ENCODE measurements at places on chromosomes 3 and 15.

DNA sequence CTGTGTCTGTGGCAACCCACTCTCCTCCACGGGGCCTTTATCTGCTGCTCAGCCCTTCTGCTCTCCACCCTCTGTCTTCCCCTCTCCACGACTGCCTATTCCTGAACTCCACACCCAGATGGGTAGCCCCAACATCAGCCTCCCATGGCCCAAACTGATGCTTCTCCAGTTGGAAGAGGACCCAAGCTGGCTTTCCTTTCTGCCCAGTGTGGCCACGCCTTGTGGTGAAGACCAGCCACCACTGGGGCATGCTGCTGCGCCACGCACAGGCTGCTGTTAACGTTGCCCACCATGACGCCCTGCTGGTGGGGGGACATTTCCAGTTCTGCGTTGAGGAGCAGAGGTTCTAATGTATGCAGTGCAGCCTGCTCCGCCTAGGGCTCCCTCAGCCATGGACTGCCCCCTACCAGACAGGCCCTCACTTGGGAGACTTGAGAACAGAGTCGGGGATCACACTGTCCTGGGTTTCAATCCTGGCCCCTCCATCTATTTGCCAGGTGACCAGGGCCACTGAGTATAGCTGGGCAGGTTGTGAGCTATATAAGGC, 26.9 kb downstream of the CFAP100 start:
- no peak for DNase-seq

DNA sequence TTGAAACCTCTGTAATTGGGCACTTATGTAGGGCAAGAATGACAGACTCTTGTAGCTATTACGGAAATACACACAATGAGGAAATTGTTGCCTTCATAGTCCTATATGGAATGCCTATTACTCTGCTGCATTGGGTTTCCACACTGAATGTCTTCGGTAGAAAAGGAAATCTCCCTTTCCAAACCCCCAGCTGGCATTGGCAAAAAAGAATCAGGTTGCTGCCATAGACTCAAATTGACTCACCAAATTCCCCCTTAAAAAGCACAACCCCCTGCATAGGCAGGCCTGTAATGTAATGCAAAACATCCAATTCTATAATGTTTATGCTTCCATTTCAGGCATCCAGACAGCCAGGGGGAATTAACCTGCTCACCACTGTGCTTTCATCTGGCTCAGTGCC, 44.8 kb upstream of the NTRK3 start:
- DNase-seq: no peak

GRCh38 chr3:172090035-172090434, 50.7 kb downstream of the FNDC3B start:
- DNase-seq: no peak

DNA sequence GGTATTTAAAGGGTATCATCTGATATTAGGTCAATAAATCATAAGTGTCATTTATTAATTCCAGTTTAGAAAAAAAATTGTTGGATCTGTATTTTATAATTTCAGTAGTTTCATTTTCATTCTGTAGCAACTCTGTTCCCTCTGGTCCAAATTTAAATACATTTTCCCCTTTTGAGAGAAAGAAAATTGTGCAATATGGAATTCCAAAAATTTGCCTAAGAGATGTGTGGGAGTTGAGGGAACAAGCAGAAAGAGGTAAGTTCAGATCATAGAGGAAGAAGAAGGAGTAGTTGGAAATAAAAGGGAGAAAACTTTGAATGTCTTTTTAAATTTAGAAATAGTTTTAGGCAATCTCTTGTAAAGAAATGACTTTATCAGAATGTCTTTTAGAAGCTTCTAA, 48.9 kb upstream of the MME start:
- DNase-seq: no peak

- no peak for DNase-seq
These were observed 8.2 kb upstream of the ZNF660 start for GRCh38 chr3:44576613-44577012.

DNA sequence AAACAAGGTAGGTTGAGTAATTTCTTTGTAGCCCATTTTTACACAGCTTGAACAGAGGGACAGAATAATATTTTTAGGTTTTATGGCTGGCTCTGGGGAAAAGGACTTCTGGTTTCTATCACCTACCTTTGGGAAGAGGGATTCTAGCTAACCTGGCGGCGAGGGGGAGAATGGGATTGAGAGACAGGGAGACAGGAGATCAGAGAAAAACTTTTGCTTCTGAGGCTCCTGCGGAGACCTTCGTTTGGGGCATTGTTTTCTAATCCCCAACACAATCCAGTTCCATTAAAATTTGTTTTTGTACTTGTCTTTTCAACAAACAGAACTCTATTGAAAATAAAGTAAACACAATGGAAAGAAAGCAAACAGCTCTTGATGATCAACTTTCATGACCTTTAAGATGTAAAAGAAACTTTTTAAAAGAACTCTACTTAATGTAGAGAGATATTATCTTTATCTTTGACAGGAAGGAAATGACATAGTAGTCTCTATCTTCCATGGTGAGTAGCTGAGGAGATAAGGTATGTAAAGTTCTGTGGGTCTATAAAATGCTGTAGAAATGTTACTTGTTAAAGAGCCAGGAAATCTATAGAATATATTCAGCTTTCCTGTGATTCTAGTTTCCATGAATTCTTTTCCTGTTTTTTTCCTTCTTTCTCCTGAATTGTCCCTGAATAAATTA, 37.0 kb upstream of the P2RY1 start:
- no peak for DNase-seq

- DNase-seq: no peak
These were observed 85.3 kb downstream of the HCN4 start for GRCh38 chr15:73283366-73283962.

All from H54 (cell line).